ENCODE measurements at places on chromosomes 5 and 9.
A peak's percentile ranks its signal among the peaks of the same experiment; 100 is the strongest.

DNA sequence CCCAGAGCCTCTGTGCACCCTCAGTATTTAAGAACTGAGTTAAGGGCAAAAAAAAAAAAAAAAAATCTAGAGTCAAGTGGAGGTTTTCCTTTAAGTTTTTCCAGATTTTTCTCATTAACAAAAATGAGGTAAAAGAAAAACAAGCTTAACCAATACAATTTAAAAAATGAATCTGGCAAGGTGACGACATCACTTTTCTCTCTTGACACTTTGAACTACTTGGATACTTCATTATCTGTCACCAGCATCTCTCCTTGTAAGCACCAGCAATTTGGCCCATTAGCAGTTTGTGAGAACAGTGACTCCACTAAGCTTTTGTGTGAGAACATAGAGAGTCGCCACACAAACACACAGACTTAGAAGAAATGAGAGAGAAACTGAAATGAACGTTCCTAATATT is 345.7 kb upstream of the SLC30A5 start:
- H3K36me3 ChIP-seq = no peaks in the 10 kb centered on the region
- H3K27ac ChIP-seq = no peak overlapping the region
- no peak for DNase-seq
- H3K27me3 ChIP-seq = no peaks in the 10 kb centered on the region
- no peak overlapping the region for H3K4me3 ChIP-seq
- H3K4me1 ChIP-seq = no peaks in the 10 kb centered on the region

- no peaks in the 10 kb centered on the region for H3K36me3 ChIP-seq
- DNase-seq = peak; percentile 64
- no peak overlapping the region for H3K27ac ChIP-seq
- no peaks in the 10 kb centered on the region for H3K4me1 ChIP-seq
Measured at GRCh38 chr5:27021471-27021870, 16.9 kb downstream of the CDH9 start.

DNA sequence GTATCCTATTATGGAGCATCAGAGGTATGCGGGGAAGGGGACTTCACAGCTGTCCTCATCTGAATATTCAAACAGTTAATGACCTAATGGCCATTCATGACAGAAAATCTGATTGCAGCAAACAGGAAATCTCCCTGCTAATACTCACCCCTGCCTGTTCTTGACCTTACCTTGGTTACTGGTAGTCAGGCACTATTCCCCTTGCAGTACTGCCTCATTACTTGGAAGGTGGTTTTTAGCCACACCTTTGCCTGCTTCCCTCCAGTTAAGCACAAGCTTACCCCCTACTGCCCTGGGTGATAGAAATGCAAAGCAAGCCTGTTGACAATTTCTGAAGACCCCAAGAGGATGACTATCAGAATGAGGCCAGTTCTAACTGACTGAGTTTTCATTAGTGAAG is 332.4 kb downstream of the NTRK2 start:
- no peaks in the 10 kb centered on the region for H3K4me1 ChIP-seq
- DNase-seq = no peak
- no peaks in the 10 kb centered on the region for H3K36me3 ChIP-seq
- H3K4me3 ChIP-seq = no peak overlapping the region
- no peaks in the 10 kb centered on the region for H3K27me3 ChIP-seq

GRCh38 chr5:11737010-11737409 is 167.2 kb downstream of the CTNND2 start:
- no peak for DNase-seq
- no peaks in the 10 kb centered on the region for H3K27me3 ChIP-seq
- H3K27ac ChIP-seq = no peak overlapping the region

DNA sequence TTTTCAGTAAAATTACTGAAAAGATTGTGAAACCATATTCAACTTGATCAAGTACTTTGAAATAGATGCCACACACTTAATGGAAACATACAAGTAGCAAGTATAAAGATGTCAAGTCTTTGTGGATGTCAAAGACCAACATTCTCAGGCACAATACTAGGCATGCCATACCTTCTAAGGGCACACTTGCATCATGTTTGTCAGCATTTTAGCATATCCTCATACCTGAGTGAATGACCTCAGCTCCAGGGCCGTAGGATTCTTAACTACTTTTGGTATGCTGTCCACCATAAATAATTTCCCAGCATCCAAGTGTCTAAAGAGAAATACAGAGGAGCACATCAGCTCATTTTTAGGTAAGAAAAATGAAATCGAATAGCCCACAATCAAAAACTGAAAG is 86.4 kb downstream of the FREM1 start:
- H3K4me1 ChIP-seq = no peaks in the 10 kb centered on the region
- DNase-seq = no peak
- H3K36me3 ChIP-seq = no peaks in the 10 kb centered on the region
- no peak overlapping the region for H3K4me3 ChIP-seq
- no peak overlapping the region for H3K27ac ChIP-seq
